ENCODE measurements at places on chromosomes 6 and 20.

DNA sequence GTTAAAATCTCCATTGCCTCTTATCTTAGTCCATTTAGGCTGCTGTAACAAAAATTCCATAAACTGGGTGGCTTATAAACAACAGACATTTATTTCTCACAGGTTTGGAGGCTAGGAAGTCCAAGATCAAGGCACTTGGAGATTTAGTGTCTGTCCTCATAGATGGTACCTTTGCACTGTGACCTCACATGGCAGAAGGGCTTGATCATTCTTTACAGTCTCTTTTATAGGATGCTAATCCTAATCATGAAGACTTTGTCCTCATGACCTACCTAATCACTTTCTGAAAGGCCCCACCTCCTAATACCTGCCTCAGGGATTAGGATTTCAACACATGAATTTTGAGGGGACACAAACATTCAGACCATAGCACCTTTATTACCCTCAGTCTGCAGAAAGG lies 6.6 kb downstream of the GLO1 start:
- no peak for DNase-seq

GRCh38 chr20:39269493-39270217 lies 307.5 kb downstream of the DHX35 start:
- no peak for DNase-seq

DNA sequence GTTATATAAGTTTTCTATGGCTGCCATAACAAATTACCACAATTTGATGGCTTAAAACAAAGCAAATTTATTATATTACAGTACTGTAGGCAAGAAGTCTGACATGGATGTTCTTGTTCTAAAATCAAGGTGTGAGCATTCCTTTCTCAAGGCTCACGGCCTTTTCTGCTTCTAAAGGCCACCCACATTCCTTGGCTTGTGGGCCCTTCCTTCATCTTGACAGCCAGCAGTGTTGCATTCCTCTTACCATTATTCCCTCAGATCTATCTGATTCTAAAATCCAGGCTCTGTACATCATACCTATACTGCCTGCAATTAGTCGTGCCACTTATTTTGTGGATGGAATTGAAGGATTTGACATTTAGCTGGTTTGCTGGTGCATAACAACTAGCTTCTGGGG lies 3.6 kb downstream of the CNBD2 start:
- no peak for DNase-seq

- DNase-seq: no peak
These were observed 49.7 kb upstream of the SNX9 start for GRCh38 chr6:157773248-157773773.

- no peak for DNase-seq
These were observed 21.5 kb upstream of the AAR2 start for GRCh38 chr20:36214684-36215256.

DNA sequence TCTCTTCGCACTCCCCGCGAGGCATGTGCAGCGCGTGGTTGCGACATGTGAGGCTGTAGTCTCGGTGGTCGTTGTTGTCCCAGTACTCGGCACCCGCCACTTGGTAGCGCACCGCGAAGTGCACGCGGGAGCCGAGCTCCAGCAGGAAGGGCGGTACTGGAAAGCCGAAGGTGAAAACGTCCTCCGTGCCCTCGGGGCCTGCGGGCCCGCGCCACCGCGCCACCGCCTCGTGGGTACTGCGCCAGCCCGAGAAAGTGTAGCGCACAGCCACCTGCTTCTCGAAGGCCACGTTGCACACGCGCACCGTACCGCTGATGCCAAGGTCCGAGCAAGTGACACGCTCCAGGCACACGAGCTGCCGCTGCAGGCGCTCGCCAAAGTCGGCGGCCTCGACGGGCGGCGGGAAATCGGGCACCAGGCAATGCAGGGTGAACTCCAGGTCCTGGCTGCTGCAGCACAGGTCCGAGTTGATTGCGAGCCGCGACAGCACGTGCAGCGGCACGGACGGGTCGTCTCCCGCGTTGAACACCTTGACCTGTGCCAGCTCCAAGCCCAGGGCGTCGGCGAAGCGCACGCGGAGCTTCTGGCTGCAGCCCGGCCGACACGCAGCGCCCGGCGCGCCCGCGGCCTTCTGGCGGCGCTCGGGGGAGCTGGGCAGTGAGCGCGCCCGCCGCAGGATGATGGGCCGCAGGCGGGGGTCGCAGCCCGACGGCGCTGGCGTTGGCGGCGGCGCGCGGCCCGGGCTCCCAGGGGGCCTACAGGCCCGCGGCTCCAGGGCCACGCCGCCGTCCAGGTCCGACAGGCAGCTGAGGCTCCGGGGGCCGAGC lies 840 bp downstream of the PPP1R3D start:
- DNase-seq: no peak

DNA sequence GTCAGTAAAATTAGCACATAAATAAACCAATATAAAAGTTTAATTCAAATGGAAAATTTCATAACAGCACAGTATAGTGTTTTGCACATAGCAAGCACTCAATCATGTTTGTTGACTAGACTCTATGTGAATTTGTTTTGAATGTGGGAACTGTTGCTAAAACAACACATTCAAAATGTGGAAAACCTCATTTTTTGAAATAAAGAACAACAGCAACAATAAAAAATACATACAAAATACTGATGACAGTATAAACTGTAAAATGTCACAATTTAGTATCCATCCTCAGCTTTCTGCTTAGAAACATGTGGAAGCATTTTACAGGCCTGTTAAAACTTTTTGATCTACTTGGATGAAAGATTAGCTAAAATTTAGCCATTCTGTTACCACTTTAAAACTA lies 47.4 kb downstream of the HDAC2 start:
- DNase-seq: no peak

DNA sequence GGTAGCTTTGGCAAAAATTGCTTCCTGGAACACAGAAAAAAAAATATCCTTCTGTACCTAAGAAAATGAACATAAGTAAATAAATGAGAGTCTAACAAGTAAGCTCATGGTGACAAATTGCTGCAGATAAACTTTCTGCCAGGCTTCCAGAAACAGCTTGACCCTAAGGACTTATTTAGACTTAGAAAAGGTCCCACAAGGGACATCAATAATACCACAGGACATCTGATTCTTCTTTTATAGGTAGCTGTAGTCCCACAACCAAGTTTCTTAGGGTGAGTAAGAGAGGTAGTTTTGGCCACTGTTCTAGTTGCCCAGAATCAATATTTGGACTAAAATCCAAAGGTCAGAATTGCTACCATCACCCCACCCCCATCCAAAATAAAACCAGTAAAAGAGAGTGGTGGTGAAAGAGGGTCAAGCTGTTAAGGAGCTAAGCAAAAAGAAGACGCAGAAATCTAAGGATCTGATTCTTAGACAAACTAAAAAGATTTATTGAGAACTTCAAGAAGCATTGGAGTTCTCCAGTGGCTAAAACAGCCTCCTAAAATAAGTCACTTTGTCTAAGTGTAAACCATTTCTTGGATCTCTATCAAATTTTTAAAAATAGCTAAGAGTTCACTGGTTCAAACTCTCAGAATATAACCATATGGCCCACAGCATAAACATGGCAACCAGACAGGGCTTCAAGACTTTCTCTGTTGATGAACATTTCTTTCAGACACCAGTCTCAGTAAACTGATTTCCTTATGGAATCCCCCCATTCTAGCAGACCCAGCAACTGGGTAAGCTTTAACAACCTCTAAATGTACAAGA lies 180.6 kb downstream of the PTPRK start:
- no peak for DNase-seq

DNA sequence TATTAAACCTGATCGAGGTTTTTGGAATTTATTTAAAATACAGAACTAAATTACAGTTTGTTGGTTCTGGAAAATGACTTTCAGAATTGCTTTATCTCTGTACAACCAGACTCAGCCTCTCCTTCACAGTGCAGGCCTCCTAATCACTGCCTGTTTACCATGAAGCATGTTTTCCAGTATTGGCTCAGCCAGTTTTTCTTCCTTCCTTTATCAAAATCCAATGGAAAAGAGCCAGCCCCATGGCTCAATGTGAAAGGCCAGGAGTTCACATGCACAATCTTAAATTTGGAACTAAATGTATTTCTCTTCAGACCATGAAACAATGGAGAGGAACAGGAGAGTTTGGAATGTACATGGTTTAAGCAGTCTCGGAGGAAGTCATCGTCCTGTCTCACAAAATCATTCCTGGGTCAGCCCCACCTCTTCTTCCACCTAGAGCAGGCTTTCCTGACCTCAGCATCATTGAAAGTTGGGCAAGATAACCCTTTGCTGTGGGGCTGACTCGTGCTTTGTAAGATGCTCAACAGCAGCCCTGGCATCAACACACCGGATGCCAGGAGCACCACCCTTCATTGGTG lies 680.9 kb upstream of the AGPAT4 start:
- no peak for DNase-seq

DNA sequence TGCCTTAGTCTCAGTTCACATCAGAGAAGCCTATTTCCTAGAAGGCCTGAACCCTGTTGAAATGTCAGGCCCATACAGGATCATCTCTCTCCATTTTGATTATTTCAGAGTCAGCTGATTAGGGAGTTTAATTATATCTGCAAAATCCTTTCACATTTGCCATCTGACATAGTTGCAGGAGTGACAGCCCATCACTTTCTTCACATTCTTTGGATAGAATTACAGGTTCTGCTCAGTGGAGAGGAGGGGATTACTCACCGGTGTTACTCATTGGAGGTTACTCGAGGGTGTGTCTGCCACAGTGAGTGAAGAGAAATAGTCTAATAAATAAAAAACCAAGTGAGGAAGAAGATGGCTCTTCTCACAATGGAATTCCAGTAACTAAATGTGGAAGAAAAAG lies 216.8 kb downstream of the TMEM242 start:
- no peak for DNase-seq

DNA sequence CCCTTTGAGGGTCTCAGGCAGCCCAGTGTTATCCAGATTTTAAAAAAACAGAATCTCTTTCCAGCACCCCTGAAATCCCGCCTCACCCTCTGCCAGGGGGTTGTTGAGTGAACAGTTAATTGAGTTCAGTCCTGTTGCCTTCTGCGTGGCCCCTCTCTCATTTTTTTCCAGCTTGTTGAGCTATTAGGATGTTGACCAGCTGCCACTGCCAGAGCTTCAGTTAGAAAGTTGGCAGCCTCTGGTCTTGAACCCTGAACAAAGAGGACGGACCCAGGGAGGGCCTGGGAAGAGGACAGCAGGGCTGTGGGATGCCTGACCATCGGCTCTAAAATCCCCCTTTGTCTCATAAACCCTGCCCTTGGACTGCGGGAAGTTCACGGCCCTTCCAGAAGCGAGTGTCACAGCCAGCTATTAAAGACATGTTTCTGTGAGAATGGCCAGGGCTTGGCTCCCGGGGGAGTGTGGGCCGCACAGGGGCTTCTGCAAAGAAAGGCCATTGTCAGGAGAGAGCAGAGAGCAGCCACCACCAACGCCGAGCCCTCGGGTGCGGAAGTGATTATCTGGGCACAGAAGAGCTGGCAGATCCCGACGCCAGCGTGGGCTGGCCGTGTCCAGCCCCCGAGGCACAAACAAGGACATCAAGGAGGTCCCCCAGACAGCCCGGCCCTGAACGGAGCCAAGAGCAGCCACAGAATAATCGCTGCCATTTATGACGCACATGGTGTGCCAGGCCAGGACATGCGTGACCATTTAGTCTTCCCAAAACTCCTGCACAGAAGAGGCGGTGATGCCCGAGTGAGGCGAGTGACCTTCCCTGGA lies 189.0 kb downstream of the ANKRD60 start:
- DNase-seq: no peak

DNA sequence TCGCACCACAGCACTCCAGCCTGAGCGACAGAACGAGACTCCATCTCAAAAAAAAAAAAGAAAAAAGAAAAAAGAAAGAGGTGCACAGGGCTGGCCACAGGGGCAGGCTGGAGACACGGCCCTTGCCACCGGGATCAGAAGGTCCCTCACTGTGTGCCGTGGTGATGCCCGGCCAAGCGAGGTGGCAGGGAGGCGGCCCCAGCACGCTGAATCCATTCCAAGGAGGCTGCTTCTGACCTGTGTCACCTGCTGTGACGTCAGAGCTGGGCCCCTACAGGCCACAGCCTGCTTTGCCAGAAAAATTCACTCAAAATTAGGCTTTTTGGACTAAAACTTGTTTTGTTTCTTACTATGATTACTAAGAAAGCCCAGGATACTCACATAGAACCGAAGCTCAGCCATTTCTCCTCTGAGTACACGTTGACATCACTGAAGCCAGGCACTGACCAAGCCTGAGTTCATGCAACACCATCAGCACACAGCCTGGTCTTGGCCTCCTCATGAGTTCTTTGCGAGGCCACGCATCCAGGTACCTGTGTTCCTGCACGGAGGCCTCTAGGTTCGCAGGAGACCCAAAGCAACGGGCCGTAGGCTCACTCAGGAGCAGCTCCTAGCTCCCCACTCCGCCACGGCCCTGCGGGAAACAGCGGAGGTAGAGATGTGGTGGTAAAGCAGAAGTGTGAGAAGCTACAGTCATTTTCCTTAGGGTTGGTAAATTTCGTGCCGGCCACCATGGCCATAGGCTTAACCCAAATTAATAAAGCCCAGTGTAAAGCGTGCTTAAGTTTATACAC lies 67.8 kb downstream of the THBS2 start:
- DNase-seq: no peak

DNA sequence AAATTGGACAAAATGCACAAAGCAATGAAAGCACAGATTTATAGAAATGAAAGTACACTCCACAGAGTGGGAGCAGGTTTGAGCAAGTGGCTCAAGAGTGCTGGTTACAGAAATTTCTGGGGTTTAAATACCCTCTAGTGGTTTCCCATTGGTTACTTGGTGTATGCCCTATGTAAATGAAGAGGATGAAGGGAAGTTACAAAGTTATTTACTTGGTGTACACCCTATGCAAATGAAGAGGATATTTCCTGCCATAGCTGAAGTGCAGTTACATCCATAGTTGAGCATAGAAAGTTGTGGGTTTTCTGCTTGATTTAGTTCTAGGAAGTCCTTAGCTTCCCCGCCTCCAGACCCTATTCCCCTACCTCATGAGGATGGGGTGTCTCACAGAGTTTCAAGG lies 22.7 kb downstream of the BCAS1 start:
- DNase-seq: no peak

DNA sequence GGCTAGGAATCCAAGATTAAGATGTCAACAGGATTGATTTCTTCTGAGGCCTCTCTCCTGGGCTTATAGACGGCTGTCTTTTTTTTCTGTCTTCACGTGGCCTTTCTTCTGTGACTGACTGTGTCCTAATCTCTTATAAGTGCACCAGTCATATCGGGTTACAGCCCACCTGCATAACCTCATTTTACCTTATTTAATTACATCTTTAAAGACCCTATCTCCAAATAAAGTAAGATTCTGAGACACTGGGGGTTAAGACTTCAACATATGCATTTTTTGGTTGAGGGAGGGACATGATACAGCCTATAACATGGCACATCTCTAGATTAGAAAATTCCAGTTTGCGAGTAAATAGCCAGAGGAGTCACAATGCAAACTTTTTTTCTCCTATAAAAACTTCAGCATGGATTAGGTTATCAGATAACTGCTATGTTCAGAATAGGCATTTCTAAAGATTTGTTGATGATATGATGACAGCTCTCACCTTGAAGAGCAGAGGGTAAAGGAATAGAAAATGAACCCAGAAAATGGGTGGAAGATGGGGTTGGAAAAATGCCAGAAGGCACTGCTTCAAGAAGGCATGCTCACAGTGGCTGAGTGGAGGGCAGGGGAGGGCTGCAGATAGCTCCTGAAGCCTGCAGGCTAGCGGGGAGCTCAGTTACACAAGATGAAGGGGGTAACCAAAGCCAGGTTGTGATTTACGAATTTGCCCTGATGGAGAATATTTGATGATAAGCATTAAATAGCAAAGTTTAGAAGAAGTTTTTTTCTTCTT lies 8.7 kb upstream of the PDE7B start:
- DNase-seq: no peak

- no peak for DNase-seq
These were observed 928.3 kb downstream of the TBC1D32 start for GRCh38 chr6:120405947-120406346.

- DNase-seq: no peak
These were observed 80.3 kb downstream of the HTR1B start for GRCh38 chr6:77383026-77383425.
